ENCODE measurements at places on chromosomes 5 and 9. TPM values are rescaled to one million over a fixed set of nuclear protein-coding genes. Genes with fewer than 3 reads are reported as not detected.

The PCDHA9 gene
- total RNA-seq = 0.66 TPM

The GIN1 gene
- 10.4 TPM for total RNA-seq

DNA sequence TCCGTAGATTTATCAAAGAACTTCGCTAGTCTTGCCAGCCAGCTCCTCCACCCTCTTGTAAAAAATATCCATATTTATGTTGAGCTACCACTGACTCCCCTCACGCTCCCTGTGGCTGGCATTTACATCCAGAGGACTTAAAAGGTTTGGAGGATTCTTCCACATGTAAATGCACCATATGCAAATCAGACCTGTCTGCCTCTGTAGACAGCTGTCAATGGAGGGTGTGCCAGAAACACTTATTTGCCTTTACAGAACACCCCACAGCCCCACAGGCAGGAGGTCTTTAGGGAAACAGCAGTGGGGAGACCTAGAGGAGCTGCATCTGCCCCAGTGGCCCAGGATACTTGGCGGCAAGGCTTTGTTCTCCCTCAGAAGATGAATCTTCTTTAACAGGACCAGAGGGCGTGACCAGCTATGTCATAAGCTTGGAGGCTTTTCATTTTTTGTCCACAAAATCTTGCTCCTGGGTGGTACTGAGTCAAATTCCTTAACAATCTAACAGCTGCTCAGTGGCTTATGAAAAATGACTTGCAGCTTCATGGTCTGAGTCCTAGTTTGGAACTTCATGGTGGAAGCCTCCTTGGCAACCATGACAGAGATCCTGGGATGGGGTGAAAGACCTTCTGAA, 535.8 kb downstream of the EBF1 start:
- no peaks in the 10 kb centered on the region for H3K36me3 ChIP-seq
- H3K4me1 ChIP-seq = no peaks in the 10 kb centered on the region
- no peak for DNase-seq

GRCh38 chr9:125749287-125749935, 2.2 kb downstream of the PBX3 start:
- peak overlapping the region; percentile 73 for H3K4me3 ChIP-seq
- no peak for DNase-seq
- H3K27me3 ChIP-seq = no peaks in the 10 kb centered on the region
- H3K4me1 ChIP-seq = no peaks in the 10 kb centered on the region
- H3K36me3 ChIP-seq = no peaks in the 10 kb centered on the region
- H3K27ac ChIP-seq = peak overlapping the region; percentile 96

All from breast epithelium (tissue), 4 donors.